Vagina (tissue), 2 donors: ENCODE measurements at places on chromosomes 3 and 15. TPM values are rescaled to one million over a fixed set of nuclear protein-coding genes. Genes with fewer than 3 reads are reported as not detected.
A peak's percentile ranks its signal among the peaks of the same experiment; 100 is the strongest.

Gene BTBD1
- total RNA-seq, result 51.3 TPM

GRCh38 chr15:53108319-53108718, 318.2 kb upstream of the ONECUT1 start:
- no peak for DNase-seq

DNA sequence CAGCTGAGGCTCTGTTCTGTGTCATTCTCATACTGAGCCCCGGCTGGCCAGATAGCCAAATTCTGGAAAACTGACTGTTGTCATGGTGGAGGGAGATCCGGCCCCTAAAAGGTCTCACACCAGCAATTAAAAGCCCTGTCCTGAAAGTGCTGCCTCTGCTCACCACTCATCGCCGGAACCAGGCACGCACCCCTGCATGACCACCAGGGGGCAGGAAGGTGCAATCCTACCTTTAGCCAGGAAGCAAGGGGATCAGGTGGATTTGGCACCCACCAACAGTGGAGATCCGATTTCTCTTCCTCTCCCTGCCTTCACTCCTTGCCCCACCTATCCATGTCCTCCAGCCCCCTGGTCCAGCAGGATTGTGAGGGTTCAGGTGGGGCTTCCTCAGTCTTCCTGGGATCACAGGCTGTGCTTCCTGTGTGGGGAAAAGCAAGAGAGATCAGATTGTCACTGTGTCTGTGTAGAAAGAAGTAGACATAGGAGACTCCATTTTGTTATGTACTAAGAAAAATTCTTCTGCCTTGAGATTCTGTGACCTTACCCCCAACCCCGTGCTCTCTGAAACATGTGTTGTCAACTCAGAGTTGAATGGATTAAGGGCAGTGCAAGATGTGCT, 16.1 kb upstream of the CACNA2D2 start:
- DNase-seq, result no peak

GRCh38 chr3:152664766-152665165, 170.2 kb upstream of the P2RY1 start:
- DNase-seq, result no peak

DNA sequence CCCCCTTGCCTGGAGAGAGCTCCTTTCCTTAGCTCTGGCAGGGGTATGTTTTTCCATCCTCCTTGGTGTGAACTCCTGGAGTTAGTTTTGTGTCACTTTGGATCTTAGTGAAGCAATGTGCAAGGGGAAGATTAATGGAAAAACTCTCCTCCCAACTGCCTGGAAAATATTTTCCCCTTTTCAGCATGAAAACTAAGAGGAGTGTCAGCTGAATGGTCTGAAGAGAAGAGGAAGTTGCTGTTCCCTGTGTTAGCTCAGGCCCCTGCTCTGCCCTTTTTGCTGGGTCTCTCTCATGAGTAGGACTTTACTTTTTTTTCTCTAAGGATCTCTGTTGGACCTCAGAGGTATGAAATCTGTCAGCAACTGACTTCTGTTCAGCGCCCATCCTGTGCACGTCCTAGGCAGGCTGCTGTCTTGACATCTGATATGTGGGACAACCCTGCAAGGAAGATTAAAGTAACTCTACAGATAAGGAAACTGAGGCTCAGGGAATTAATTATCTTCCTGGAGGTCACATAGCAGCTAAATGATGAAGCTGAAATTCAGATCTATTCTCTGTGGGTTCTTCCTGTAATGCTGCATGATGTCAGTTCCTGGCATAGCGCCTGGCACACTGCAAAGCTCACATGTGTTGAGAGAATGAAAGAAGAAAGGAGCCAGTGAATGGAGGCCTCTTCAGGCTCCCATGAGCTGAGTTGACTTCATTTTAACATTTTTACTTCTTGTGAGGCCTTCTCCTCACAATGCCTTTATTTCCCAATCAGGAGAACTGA, 109.7 kb upstream of the GALNT15 start:
- no peak for DNase-seq

GRCh38 chr3:33658621-33658990, 59.4 kb downstream of the CLASP2 start:
- DNase-seq, result no peak

DNA sequence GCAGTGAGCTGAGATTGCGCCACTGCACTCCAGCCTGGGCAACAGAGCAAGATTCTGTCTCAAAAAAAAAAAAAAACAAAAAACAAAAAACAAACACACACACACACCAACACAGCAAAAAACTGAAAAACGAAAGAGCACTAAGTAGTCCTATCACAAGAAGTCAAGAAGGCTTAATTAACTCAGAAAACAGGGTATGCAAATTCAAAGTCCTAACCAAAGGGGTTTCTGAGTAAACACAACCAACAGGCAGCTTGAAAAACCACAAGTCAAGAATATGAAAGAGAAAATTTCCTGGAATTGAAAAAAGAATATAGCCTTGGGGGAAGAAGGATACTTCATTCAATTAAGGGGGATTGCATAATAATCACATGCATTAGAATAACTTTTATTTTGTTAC, 37.7 kb upstream of the PARP14 start:
- DNase-seq, result no peak

Gene C3orf49
- total RNA-seq, result not detected

GRCh38 chr3:19885468-19885867, 48.5 kb downstream of the EFHB start:
- DNase-seq, result no peak

- no peak for DNase-seq
Measured at GRCh38 chr3:15148614-15149013, 49.7 kb upstream of the RBSN start.

DNA sequence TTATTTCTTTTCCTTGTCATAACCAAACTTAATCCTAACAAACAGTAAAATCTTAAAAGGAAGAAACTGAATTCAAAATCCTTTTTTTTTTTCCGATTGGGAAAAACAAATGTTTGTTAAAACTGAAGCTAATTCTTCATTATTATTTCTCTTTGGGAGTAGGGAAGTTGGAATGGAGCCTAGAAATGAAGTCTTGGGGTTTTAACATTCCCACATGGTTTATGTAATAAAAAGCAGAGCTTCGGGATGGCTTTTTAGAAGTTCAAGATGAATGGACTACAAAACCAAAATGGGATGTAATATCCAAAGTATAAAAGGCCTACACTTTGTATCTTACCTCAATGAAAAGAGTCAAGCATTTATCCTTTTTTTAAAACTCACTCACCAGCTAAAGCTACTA, 189.0 kb upstream of the TMC3 start:
- DNase-seq, result no peak

Gene SMAD6
- total RNA-seq, result 28.5 TPM

DNA sequence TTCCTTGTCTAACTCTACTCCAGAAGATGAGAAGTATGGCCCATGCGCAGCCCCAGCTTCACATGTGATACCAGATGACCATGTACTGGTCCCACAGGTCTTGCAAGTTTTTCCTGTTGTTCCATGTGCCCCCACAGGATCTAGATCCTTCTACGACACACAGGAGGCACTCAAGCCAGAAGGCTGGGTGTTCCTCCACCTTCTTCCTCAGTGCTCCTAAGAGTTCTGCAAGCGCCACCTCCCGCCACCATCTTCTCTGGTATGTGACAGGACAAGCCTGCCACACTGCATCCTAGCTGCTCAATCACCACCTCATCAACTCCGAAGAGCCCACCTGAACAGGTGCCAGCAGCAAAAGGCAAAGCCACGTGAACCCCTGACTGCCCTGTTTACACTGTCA, 43.1 kb downstream of the XXYLT1 start:
- DNase-seq, result peak; percentile 54

DNA sequence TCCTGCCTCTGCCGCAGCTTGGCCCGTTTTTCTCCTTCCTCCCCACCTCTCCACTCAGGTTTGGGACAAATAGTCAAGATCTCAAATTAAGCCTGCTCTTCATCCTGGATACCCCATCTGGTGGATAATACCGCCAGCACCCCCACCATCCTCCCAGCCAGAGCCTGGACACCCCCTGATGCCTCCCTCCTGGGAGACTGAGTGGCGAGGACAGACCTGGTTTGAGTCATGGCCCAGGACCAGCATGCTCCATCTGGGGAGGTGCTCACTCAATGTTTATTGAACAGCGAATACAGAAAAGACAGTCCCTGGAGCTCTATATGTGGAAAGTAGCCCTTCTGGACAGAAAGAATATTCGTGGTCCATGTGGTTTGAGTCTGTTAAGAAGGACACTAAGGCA, 23.3 kb downstream of the CTSH start:
- DNase-seq, result no peak

Gene CCR4
- 0.49 TPM for total RNA-seq

- no peak for DNase-seq
Measured at GRCh38 chr3:188937389-188937788, 234.4 kb upstream of the TPRG1 start.

Gene ACP3
- total RNA-seq, result 12.3 TPM

Gene CLDN1
- total RNA-seq, result 48.6 TPM

DNA sequence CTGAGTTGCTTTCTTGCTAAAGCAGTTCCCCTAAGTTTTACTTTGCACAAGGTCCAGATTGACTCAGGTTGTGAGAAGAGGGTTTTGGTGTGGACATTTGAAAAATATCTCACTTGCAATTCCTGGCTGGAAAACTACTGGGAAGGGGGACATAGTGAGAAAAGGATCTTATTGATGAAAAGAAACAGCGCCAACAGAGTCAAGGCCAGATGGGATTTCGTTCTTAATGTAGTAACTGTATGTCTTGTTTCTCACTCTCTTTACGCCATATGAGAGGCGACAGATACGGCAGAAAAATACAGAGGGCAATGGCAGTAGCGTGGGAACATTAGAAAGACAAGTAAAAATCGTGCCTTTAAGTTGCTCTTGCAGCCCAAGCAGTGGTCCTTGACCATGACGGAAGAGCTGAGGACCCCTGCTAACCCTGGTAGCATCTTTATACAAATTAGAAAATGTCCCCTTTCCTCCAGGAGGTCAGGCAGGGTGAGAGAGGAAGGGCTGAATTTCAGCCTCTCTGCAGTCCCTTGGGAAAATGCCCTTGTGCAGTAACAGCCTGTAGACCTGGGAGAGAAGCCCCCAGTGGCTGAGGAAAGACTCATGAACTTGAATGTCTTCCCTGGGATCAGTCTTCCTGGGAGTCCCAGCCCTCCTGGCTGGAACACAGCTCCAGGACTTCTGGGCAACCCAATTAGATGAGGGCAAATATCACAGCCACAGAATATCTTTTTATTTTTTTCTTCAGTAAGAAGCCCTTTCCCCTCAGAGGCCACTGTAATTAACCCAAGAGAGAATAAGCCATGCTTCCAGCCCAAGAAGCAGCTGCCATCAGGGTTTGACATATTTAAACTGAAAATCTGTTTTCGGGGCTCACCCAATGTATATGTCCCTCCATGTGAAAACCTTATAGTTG, 113.4 kb downstream of the CD47 start:
- DNase-seq, result no peak

Gene SERINC4
- not detected for total RNA-seq

- DNase-seq, result no peak
Measured at GRCh38 chr15:79190093-79190492, 92.4 kb upstream of the ANKRD34C start.

DNA sequence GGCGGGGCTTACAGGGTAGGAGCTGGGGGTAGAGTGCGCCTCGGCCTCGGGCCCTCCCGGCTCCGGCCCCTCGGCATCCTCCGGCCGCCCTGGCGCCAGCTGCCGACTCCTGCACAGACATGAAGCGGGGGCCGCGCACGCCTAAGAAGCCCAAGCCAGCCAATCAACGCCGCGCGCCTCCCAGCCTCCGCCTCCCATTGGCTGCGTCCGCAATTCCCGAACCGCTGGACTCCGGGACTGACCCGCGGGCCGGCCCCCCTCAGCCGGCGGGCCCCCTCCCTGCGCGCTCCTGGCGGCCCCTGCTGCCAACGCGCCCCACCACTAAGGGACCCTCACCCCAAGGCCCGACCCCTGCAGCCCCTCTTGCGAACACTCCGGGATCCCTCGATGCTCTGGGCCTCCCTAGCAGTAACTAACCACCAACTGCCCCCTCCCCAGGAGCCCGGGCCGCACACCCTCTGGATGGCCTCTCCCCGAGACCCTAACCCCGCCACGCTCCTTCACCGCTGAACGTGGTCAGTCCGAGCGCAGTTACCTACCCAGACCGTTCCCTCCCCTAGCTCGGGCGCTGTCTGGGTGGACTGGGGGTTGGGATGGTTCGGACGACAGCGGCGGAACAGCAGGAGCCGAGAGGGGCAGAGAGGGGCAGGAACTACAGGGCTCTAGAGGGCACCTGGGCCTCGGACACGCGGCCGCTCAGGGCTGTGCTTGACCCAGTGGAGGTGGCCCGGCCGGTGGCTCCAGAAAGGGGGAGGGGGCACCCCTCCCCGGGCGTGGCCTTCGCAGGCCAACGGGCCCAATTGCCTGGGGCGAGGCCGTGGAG, 5.0 kb downstream of the GATA2 start:
- no peak for DNase-seq

DNA sequence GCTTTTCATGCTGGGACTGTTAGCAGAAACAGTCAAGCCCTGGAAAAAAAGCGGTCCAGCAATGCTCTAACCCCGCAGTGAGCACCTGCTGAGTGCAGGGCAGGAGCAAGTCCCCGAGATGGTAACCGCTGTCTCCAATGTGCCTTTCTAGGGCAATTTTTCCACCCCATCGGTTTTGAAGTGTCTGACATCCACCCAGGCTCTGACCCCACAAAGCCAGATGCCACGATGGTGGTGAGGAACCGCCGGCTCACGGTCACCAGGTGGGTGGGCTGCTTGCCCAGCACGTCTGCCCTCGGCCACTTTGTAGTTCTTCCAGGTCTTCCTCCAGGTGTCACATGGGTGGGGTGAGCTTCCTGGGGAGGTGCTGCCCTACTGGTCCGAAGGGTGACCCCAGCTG, 3.2 kb upstream of the ITIH3 start:
- DNase-seq, result no peak

DNA sequence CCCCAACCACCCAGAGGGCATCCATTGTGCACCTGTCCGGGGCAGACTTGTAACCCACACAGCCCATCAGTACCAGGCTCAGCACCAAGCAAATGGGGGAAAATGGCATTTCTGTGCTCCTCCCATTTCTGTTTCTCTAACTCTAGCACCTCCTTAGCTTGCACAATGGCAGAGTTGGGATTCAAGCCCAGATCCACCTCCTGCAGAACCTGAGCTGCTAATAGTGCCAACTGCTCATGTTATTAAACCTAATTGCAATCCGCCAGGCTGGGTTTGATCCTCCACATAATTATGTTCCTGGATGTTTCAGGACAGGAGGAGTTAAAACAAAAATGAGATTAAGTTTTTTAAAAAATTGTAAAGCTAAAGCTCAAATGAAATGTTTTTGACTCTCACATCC, 235.0 kb downstream of the OCA2 start:
- DNase-seq, result no peak

Gene C15orf62
- total RNA-seq, result 2.9 TPM

DNA sequence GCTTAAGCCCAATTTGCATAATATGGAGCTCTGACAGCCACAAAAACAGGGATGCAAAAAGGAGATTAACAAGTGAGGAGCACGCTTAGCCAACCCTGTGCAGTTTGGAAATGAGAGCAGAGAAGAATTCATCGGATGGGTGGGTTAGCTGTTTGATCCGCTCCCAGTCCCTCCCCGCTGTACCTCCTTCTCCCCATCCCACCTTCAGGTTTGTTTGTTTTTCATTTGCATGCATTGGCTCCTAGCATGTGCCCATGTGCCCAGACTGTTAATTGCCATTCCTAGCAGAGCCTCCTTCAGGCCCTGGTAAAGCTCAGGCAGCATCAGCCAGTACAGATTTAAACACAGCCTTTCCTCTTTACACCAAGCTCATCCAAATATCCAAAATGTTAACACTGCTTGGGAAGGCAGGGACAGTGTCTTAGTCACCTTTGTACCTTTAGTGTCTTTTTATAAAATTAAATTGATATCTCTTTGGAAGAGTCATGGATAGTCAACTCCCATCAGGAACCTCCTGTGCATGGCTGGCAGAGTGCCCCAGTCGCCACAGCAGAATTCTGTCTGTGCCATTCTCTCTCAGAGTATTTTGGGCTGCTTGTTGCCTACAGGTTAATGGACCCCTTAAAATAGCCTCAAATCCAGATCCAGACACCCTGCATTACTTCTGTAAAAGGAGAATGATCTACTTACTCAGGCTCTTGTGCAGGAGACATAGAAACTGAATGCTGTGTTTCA, 244.2 kb downstream of the LSAMP start:
- DNase-seq, result no peak
